ENCODE measurements at places on chromosomes 2 and 18.

DNA sequence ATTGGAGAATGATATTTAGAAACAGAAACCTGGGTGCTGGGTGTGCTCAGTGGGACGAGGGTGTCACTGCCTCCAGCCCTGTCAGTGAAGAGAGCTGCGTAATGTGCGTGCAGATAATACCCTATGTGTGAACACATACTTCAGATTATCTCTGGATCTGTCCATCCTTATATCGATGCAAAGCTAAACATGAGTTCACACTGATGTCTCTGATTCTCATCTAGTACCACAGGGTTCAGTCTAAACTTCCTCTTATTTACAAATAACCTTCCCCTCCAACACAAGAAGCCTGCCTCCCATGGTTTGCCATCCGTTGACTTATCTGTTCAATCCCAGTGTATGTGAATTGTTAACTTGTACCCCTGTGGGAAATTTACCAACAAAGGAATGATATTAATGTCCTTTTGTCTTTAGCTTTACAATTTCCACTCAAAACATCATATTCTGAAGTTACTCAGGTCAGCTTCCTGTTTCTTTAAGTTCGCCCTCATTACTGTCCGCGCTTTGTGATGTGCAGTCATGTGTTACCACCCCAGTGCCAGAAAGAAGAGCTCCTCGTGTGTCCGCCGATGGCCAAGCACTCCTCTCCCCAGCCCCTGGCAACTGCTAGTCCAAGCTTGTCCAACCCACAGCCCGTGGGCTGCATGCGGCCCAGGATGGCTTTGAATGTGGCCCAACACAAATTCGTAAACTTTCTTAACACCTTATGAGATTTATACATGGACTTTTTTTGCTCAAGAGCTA lies 108.2 kb downstream of the RTP5 start:
- no peak for DNase-seq

DNA sequence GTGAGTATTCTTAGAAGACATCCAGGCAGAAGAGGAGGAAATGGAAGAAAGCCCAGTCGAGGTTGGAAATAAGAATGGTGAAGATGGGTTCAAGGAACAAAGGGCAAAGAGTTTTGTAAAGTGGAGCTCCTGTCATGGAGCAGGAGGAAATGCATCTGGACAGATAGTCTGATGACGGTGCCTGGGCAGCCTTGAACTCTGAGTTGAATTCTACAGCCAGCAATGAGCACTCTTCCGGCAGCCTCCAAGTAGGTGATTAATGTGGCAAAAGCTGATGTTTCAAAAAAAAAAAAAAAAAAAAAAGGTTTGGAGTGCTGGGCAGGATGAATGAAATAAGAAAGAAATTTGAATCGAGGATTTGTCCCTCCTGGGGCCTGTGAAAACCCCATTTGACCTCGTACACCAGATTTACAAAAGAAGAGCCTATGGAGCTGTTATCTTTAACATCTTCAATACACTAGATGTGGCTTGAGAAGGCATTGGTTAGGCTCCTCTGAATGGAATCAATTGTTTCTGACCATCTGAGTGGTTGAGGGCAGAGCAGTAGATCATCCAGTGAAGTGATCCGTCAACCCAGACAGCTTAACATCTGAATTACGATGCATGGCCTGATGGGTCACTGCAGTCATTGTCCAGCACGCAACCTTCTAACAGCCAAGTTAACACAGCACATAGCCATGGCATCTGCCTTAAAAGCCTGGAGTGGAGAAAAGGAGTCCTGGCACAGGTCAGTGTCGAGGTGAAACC lies 449.7 kb downstream of the TXNL1 start:
- no peak for DNase-seq

DNA sequence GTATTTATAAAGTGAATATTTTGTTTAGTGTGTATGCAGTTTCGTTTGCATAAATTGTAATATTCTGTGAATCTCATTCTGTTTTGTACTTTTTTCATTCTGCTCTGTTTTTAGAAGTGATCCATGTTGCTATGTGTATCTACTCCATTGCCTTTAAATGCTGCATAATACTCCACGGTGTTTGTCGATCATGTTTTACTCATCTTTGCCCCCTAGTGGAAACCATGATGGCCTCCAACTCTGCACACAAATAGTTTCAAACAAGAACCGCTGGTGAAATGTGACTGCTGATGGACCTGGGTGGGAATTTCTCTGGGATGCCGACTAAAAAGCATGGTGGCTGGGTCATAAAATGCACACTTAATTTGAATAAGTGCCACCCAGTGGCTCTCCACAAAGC lies 32.0 kb upstream of the SKOR2 start:
- no peak for DNase-seq

DNA sequence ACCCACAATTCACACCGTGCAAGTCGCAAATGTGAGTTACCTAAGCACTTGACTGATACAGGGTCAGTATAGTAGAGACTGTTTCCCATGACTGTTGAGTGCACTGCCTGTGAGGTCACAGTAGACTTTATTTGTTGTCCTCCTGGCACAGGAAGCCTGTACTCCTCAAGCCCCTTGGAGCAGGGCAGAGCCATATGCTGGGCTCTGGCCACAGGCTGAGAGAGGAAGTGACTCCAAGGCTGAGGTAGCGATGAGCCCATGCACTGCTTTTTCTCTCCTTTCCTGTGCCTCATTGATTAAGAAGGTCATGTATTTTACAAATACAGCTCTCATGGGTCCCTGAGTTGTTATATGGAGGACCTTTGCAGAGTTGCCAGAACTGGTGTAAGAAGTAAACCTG lies 287.7 kb downstream of the SRBD1 start:
- DNase-seq: no peak

- DNase-seq: no peak
Observed at GRCh38 chr2:220104871-220105351, 477.5 kb downstream of the SLC4A3 start.

GRCh38 chr2:215664847-215665525 lies 229.1 kb upstream of the FN1 start:
- DNase-seq: no peak

DNA sequence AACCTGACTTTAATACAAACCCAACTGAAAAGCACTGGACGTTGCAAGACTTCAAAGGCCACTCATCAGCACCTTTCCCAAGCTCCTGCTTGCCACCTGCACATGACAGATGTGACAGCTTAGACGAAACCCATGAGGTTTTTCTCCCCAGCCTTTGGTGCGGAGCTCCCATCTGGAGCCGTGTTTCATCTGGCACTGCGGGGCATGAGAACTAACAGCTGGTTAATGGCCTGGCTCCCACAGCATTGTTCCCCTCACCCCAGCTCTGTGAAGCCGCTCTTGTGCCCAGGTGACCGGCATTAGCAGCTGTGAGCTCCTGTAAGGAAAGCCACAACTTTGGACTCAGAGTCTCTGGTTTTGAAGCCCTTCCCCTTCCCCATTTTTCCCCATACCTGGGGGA lies 50.9 kb downstream of the GALR1 start:
- DNase-seq: no peak

GRCh38 chr2:231221761-231222160 lies 23.3 kb downstream of the ARMC9 start:
- no peak for DNase-seq

- no peak for DNase-seq
Observed at GRCh38 chr2:125364984-125365265, 1291.0 kb upstream of the GYPC start.

GRCh38 chr2:60092781-60093180 lies 460.7 kb downstream of the BCL11A start:
- no peak for DNase-seq

DNA sequence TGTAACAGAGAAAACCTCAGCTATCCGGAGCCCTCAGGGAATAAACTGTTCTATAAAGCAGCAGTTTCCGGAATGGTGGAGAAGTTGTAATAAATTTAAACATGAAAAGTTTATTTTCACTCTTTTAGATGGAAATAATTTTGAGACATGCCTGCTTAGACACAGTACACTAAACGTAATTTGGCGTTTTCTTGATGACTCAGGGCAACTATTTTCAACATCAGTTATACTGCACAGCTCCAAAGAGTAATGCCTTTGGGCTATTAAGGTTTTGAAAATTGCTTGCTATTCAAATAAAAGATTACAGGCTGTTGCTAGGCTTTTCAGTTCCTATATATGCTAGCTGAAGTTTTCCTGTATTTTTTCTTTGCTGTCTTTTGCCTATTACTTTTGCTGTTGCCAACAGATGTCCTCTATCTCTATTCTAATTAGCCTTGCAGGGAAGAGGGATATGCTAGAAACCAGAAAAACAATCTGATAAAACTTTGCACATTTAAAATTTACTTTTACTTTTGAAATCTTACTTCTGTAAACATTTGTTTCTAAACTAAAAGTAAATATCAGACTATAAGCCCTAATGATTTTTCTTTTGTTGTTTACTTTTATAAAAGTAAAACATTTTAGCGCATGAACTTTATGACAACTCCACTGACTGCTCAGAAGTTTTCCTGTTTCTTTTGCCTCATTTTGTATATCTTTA lies 113.4 kb upstream of the WDSUB1 start:
- DNase-seq: no peak

DNA sequence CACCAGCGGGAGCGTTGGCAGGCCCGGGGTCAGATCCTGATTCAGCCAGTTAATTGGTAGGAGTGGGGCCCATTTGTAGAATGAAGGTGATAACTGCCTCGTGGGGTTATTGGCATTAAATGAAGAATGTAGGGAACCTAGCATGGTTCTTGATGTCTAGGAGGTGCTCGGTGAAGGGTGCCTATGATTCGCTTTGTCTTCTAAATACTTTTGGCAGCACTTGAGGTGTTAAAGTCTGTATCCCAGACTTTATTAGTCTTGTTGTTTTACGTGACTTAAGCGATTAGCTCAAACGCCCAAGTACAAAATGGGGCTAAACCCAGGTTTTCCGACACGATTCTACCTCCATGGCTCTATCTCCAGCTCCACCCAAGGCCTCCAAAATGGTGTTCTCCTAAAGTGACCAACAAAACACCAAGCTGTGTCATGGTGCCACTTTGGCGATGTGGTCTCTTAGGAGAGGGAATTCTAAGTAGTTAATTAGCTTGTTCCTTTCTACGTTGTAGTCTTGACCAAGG lies 980 bp upstream of the PPP4R1 start:
- no peak for DNase-seq

- DNase-seq: no peak
Observed at GRCh38 chr2:44342854-44343253, 18.4 kb downstream of the PREPL start.

GRCh38 chr2:62110415-62111025 lies 85.4 kb upstream of the B3GNT2 start:
- no peak for DNase-seq

GRCh38 chr18:37457341-37457740 lies 108.3 kb downstream of the CELF4 start:
- no peak for DNase-seq

GRCh38 chr2:46874236-46874929 lies 41.2 kb downstream of the MCFD2 start:
- no peak for DNase-seq

DNA sequence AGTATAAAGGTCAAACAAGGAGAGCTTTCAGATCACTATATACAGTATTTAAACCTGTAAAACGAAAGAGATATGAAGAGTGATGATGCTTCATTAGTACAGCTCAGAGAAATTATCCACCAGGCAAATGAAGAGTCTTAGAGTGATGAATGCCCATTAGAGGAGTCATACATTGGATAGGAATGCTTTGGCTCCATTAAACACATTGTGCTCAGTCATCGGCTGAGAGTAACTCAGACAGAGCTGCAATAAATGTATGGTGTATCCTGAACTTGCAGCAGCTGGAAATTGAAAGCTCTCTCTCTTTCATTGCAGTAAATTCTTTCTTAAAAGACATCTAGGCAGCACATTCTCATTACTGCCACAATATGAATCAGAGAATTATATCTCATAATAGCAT lies 340.8 kb upstream of the SPHKAP start:
- no peak for DNase-seq

GRCh38 chr2:205659922-205660321 lies 22.4 kb upstream of the NRP2 start:
- no peak for DNase-seq

- DNase-seq: no peak
Observed at GRCh38 chr2:195899226-195899625, 169.4 kb downstream of the DNAH7 start.

GRCh38 chr2:147025646-147026585 lies 818.9 kb upstream of the ACVR2A start:
- no peak for DNase-seq

DNA sequence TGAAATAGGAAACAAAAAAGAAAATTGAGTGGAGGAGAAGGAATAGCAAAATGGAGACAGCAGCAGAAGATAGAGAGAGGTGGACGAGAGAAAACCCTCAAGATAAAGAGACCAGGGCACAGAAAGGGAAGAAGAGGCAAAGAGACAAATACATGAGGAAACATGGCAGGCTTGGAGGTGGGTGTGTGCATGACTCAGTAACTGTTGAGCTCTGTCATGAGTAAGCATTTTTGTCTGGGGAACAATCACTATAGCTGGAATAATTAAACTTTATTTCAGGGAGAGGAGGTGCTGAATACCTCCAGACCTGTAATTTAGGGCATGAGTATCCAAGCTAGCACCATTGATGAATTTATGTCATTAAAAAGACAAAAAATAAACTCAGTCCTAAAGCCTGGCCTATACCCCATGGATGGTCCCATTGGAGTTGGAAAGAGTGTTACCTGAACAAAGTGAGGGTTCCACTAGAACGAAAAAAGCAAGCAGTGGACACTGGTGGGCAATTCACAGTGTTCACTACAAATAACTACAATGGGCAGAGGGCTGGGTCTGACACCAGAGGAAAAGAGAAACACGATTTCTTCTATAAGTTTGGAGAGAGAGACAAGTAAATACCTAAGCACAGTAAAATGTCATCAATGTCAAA lies 145.5 kb downstream of the ADCYAP1 start:
- no peak for DNase-seq

DNA sequence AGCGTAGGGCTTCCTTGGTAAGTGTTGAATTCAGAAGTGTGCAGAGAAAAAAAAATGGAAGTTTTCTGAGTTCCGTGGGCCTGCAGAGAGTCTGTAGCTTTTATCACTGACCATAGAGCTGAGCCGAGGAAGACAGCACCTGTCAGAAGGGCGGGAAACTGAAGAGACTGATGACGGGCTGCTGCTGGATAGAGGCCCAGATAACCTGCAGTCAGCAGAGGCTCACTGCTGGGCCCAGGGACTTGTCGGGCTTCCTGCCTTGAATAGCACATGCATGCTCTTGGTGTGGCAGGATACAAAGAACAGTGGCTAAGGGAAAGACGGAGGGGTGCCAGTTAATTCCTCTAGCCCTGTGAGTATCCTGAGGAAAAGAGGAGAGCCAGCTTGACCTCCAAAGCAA lies 166.4 kb downstream of the MGAT5 start:
- DNase-seq: no peak

- no peak for DNase-seq
Observed at GRCh38 chr2:218547978-218548377, 20.2 kb downstream of the USP37 start.

GRCh38 chr2:98886066-98886554 lies 49.9 kb downstream of the CRACDL start:
- no peak for DNase-seq

- no peak for DNase-seq
Observed at GRCh38 chr18:77360315-77361190, 110.9 kb downstream of the GALR1 start.

- no peak for DNase-seq
Observed at GRCh38 chr2:223003191-223003590, 48.8 kb upstream of the KCNE4 start.

GRCh38 chr2:3278521-3279218 lies 98.9 kb downstream of the EIPR1 start:
- DNase-seq: no peak

Data from activated naive CD4-positive, alpha-beta T cell treated with anti-CD3 and anti-CD28 coated beads, Interleukin-2, amount 50 U/mL, for 16 hours (primary cell).